ENCODE measurements at places on chromosomes 5 and 9.

DNA sequence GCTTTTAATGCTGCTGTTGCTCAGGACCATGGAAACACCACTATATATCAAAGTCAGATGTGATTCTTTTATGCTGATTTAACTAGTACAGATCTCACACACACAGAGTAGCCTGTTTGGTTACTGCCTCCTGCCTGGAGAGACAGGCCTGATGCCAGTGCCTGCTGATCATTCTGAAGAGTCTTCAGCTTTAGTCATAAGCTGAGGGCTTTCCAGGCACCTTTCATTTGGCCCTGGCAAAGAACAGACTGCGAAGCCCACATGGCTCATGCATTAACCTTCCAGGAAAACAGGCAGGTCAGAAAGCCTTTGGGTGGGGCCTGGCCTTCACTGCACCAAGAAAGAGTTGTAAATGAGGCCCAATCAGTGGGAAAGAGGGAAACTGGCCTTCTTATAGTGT, 144.7 kb downstream of the SAXO1 start:
- DNase-seq, result peak; percentile 33

- no peak for DNase-seq
Measured at GRCh38 chr5:103452089-103452488, 110.5 kb downstream of the NUDT12 start.

GRCh38 chr9:107485458-107486043, 4.0 kb downstream of the KLF4 start:
- no peak for DNase-seq

GRCh38 chr9:129131300-129132145, 20.3 kb downstream of the PTPA start:
- peak; percentile 73 for DNase-seq

DNA sequence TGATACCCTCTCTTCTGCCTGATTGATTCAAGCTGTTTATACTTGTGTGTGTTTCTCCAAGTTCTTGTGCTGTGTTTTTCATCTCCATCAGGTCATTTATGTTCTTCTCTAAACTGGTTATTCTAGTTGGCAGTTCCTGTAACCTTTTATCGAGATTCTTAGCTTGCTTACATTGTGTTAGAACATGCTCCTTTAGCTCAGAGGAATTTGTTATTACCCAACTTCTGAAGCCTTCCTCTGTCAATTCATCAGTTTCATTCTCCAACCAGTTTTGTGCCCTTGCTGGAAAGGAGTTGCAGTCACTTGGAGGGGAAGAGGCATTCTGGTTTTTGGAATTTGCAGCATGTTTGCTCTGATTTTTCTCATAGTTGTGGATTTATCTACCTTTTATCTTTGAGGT, 126.2 kb upstream of the FTMT start:
- no peak for DNase-seq

DNA sequence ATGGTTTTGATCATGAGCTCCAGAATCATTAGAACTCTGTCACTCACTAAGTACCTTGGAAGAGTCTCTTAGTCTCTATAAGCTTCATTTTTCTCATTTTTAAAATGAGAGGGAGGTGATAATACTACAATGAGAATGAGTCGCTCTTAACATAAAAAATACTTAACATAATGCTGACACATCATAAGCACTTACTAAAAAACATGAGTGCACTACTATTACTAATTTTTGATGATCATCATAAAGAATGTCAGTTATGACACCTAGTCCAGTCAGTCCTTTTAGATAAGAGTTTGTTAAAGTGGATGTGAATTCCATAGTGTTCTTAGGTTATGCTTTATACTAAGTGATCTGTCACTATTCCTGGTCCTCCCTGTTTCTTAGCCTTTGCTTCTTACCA, 200.4 kb upstream of the SLC24A2 start:
- DNase-seq, result no peak

DNA sequence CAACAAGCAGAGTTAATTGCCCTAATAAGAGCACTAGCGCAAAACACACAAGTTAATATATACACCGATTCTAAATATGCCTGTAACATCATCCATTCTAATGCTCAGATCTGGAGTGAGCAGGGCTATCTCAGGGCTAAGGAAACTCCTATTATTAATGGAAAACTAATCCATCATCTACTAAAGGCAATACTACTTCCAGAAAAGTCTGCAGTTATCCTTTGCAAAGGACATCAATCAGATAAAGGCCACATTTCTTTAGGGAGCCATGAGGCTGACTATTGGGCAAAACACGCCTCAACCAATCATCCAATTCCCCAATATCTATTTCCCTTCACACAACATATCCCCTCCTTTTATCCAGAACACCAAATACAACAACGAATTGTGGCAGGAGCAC, 1032.3 kb upstream of the NUDT12 start:
- no peak for DNase-seq

DNA sequence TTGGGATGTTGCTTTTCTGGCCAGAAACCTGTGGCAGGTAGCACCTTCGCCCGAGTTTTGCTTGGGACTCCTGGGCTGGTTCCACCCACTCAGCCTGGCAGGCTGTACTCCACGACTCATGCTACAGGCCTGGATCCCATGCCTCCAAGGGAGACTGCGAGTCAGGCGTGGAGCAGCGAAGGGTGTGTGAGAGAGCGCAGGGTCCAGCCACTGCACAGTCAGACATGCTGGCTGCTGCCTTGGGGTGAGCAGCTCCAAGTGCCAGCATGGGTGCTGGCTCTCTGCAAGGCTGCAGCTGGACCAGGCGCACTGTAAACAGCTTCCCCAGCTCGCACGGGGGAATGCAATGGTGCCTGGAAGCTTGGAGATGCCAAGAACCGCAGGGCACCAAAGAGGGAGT, 249.6 kb upstream of the EDIL3 start:
- no peak for DNase-seq

- no peak for DNase-seq
Measured at GRCh38 chr9:32928912-32929311, 72.5 kb downstream of the APTX start.

DNA sequence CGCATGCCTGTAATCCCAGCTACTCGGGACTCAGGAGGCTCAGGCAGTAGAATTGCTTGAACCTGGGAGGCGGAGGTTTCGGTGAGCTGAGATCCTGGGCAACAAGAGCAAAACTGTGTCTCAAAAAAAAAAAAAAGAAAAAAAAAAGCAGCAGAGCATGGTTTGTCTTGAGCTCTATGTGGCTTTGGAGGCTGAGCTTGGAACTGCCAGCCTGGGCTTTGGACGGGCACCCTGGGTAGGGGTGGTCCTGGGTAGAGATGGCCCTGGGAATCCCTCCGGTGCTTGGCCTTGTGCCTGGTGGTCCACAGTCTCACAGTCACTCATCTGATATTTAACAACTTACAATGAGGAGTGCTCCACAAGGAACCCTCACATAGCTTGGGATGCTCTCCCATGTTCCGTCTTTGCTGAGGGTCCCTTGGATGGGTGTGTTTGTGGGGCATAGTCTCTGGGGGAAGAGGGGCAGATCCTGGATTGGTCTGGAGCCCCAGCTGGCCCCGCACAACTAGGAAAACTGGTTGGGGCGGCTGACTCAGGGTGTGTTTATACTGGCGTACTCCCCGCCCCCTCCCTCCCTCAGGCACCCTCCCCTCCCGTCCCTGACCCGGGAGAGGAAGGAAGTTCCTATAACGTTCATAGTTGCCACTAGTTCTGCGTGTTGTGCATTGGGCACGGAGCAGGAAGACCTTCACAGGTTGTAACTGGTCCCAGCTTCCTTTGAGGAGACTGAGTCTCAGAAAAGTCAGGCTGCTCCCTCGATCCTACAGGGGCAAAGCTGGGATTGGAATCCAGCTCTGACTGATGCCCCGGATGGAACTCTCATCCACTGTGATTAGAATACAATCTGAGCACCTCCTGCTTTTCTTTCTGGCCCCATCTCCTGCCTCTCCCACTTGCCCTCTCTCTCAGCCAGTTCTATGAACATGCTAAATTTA, 11.2 kb downstream of the IER5L start:
- DNase-seq, result peak; percentile 77

DNA sequence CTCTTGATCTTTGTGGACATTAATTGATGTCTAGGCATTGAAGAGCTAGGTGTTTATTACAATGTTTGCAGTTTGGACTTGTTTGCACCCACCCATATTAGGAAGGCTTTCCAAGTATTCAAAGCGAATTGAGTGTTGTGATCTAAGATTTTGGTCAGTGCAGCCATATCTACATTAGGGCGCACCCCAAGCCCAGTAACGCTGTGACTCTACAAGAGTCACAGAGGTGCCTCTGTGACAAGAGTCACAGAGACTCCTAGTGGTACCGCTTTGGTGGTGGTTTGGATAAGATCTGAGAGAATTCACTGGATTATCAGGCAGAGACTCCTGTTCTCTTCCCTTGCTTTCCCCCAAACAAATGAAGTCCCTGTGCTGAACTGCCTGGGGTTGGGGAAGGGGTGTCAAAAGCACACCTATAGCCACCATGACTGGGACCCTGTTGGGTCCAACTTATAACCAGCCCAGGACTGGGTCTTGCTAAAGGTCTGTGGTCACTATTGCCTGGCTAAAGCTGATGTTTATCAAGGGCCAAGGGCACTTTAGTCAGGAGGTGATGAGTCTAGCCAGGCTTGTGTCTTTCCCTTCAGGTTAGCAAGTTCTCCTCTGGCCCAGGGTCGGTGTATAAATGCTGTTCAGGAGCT, 114.1 kb upstream of the RIOK2 start:
- peak; percentile 66 for DNase-seq

DNA sequence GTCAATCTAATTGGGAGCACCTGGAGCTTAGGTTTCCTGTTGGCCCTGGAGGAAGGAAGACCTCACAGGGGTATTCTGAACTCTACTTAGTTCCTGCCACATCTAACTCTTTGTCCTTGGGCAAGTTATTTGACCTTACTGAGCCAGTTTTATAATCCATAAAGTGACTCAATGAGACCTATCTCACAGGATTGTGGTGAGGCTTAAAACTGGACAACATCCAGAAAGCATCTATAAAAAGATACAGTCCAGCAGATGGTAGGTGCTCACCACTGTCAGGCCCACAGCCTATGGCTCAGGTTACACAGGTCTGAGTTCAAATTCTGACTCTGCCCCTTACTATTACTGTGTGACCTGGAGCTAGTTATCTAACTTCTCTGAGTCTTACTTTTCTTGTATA, 23.3 kb downstream of the KCNV2 start:
- DNase-seq, result peak; percentile 17

- DNase-seq, result no peak
Measured at GRCh38 chr5:167233507-167234220, 1057.8 kb upstream of the WWC1 start.

DNA sequence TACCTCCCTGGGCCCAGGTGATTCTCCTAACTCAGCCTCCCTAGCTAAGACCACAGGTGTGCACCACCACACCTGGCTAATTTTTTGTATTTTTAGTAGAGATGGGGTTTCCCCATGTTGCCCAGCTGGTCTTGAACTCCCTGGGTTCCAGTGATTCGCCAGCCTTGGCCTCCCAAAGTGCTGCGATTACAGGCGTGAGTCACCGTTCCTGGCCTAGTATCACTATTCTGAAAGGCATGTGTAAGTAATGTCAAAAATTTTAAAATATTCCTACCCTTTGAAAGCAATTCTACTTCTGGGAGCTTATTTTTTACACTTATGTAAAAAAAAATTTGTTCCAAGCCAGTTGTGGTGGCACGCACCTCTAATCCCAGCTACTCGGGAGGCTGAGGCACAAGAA, 27.1 kb upstream of the TLE1 start:
- peak; percentile 43 for DNase-seq

DNA sequence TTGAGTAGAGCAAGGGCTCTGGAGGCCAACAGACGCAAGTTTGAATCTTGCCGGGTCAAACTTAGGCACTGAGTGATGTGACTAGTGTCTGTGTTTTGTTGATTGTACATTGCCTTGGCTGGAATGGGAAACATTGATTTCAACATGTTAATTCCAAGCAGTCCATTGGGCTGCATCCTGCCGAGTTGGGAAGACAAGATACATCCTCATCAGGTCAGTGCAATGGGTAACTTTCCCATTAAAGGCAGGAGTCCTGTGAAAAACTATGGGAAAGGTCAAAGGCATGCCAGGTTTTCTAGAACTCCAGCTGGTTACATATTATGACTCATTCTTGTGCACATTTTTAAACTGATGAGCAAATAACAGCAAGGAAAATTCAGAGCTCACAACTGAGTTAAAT, 126.5 kb upstream of the ABCA1 start:
- DNase-seq, result peak; percentile 71

DNA sequence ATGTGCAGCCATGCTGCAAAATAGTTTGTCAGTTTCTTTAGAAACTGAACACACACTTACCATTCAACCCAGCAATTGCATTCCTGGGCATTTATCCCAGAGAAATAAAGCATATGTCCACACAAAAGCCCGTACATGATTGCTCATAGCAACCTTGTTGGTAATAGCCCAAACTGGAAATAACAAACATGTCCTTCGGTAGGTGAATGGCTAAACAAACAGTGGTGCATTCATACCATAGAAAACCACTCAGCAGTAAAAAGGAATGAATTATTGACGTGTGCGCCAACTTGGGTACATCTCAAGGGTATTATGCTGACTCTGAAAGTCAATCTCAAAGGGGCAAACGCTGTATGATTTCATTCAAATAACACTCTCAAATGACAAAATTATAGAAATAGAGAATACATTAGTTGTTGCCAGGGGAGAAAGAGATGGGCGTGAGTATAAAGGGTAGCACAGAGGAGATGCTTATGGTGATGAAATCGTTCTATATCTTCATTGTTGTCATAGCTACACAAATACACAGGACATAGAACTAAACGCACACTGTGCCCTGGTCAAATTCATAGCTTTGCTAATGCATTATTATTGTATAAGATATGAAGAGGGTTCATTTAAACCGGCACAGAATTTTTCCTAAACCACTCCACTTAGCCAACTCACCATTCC, 58.2 kb downstream of the DRD1 start:
- DNase-seq, result no peak

GRCh38 chr9:110206389-110206788, 1.6 kb downstream of the C9orf152 start:
- DNase-seq, result no peak

GRCh38 chr5:151144922-151145321, 12.7 kb downstream of the ANXA6 start:
- no peak for DNase-seq

DNA sequence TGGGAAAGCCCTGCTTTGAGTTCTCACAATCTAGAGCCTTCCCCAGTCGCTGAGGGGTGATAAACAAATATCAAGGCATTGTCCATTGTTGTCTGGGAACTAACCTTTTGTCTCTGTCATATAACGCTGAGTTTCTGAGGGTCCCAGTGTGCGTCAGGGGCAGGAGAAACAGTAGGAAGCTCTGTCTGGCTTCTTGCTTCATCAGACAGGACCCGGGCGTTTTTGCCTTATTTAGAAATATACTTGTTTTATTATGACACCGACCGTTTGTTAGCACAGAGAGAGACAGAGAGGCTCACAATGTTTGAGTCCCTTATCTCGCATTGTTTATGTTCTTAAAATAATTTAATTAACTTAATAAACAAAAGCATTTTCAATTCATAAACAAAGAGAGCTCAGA, 204.9 kb upstream of the GAS1 start:
- DNase-seq, result no peak

GRCh38 chr9:91519520-91520277, 96.1 kb upstream of the NFIL3 start:
- no peak for DNase-seq

GRCh38 chr5:132103969-132104391, 30.4 kb downstream of the CSF2 start:
- no peak for DNase-seq
